Adrenal gland (tissue), 19 donors: ENCODE measurements at places on chromosomes 1 and 21. TPM values are rescaled to one million over a fixed set of nuclear protein-coding genes. Genes with fewer than 3 reads are reported as not detected.

The LYPLA2 gene
- 49.1 TPM for total RNA-seq

GRCh38 chr1:227351443-227351842 lies 33.2 kb upstream of the CDC42BPA start:
- peaks cover 25% of the 10 kb centered on the region for H3K4me1 ChIP-seq
- peak; percentile 63 for DNase-seq
- peak overlapping the region; percentile 63 for H3K27ac ChIP-seq
- no peaks in the 10 kb centered on the region for H3K36me3 ChIP-seq

The NTNG1 gene
- 4.3 TPM for total RNA-seq

- DNase-seq: peak; percentile 33
- no peak overlapping the region for H3K27ac ChIP-seq
- no peaks in the 10 kb centered on the region for H3K36me3 ChIP-seq
- no peaks in the 10 kb centered on the region for H3K4me1 ChIP-seq
- H3K27me3 ChIP-seq: no peaks in the 10 kb centered on the region
- no peak overlapping the region for H3K4me3 ChIP-seq
These were observed 330.8 kb downstream of the NPHP4 start for GRCh38 chr1:5661196-5662085.

The GSTM1 gene
- total RNA-seq: 0.28 TPM

GRCh38 chr1:201766131-201766866 lies 62.7 kb upstream of the IPO9 start:
- no peaks in the 10 kb centered on the region for H3K4me1 ChIP-seq
- H3K27ac ChIP-seq: no peak overlapping the region
- H3K36me3 ChIP-seq: no peaks in the 10 kb centered on the region
- H3K27me3 ChIP-seq: no peaks in the 10 kb centered on the region

DNA sequence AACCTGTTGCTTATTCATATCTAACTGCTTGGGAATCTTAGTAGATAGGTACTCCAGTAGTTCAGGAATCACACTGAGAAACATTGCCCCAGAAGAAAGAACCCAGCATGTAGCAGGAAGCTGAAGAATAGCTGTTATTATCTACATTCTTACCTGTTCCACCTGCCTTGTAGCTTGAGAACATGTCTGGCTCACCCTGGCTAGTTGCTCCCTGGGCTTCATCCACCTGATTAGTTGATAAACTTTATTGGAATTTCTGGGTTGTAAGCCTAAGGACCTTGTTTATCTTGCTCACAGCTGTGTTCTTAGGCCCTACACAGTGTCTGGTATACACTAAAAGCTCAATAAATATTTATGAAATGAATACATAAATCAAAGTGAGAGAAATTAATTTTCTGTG lies 106.3 kb upstream of the DMRTA2 start:
- no peak overlapping the region for H3K27ac ChIP-seq
- no peak for DNase-seq
- H3K36me3 ChIP-seq: no peaks in the 10 kb centered on the region
- H3K4me1 ChIP-seq: no peaks in the 10 kb centered on the region
- H3K4me3 ChIP-seq: no peak overlapping the region

The INSRR gene
- 1.3 TPM for total RNA-seq

The POU3F1 gene
- 4.6 TPM for total RNA-seq

The GOLT1A gene
- total RNA-seq: not detected

DNA sequence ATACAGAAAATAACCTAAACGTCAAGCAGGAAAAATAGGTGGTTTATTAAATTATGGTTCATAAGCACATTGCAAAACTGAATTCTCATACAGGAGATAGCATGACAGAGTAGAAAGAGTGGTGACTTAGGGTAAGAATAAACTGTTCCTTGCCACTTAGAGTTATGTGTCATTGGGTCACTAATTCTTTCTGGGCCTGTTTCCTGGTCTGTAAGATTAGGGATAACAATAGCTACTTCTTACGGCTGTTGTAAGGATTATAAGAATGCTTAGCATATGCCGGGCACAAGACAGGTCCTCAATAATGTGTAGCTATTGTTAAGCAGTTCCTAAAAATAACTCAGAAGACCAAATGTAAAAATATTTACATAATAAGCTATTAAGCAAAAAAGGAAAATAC lies 24.2 kb downstream of the SNRNP40 start:
- no peaks in the 10 kb centered on the region for H3K27me3 ChIP-seq
- H3K36me3 ChIP-seq: no peaks in the 10 kb centered on the region
- H3K27ac ChIP-seq: no peak overlapping the region
- no peak overlapping the region for H3K4me3 ChIP-seq
- H3K4me1 ChIP-seq: peaks cover 5% of the 10 kb centered on the region

The IL20 gene
- not detected for total RNA-seq

GRCh38 chr1:246214708-246215509 lies 292.2 kb downstream of the SMYD3 start:
- DNase-seq: peak; percentile 82
- H3K4me1 ChIP-seq: no peaks in the 10 kb centered on the region
- H3K27ac ChIP-seq: no peak overlapping the region
- H3K36me3 ChIP-seq: no peaks in the 10 kb centered on the region
- H3K4me3 ChIP-seq: no peak overlapping the region

- no peak overlapping the region for H3K27ac ChIP-seq
- H3K4me1 ChIP-seq: no peaks in the 10 kb centered on the region
- H3K4me3 ChIP-seq: no peak overlapping the region
- H3K27me3 ChIP-seq: no peaks in the 10 kb centered on the region
These were observed 21.9 kb downstream of the UBE2Q1 start for GRCh38 chr1:154536570-154536969.

- DNase-seq: peak; percentile 63
- H3K4me3 ChIP-seq: peak overlapping the region; percentile 66
- H3K27ac ChIP-seq: peak overlapping the region; percentile 81
- peaks cover 33% of the 10 kb centered on the region for H3K36me3 ChIP-seq
- H3K27me3 ChIP-seq: no peaks in the 10 kb centered on the region
These were observed 535 bp downstream of the SETD4 start for GRCh38 chr21:36059823-36060158.
